ENCODE measurements at places on chromosomes 11 and 22.

DNA sequence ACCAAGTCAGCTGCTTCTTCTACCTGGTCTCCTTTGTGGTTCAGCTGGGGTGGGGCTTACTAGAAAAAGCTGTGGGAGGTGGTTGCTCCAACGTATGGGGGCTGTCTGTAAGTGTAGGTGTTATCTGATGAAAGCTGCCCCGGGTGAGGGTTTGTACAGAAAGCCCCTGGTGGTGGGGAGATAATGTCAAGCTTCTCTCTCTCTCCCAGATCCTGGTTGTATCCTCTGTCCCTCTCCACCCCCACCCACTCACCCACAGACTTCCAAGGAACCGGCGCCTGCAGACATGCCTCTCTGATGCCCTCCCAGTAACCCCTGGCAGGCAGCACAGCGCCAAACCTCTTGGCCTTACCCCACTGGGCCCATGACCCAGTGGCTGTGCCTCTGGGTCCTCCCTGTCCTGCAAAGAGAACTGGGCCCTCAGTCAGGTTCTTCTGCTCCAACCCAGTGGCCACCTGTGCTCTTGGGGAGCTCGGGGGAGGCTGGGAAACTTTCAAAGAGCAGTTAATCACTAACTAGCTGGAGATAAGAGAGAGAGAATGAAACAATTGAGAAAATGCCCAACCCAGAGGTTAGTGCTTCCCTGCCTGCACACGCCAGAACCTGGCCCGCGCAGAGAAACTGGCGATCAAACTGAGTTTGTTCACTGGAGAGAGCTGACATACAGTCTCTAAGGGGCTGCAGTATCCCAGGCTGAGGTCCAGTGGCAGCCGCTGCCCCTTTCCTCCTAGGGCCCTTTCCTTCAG is 20.4 kb upstream of the EHF start:
- DNase-seq: no peak

DNA sequence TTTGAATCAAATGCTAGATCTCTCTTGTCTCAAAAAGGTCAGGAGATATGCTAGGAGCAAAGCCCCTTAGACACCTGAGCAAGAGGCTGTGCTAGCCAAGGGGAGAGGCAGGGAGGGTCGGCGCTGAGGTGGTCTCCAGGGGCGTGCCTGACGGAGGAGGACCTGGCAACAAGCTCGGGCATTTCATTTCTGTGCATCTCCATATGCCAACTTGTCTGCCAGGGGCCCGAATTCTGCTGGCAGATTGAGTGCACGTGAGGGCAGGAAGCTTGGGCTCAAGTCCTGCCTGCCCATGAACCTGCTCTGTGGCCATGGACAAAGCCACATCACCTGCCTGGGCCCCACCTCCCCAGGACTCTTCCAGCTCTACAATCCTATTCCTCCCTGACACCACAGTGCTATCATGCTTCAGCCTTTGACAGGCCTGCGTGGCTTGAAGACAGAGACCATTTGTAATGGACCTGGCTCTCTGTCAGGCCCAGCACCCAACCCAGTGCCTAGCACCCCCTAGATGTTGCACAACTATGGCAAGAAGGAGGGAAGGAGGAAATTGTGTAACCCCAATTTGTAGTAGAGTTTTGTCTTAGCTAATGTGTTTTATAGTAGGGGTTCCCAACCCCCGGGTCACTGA is 16.3 kb upstream of the VSIG10L2 start:
- DNase-seq: no peak

GRCh38 chr11:30326114-30326778 is 3.3 kb downstream of the ARL14EP start:
- DNase-seq: no peak

DNA sequence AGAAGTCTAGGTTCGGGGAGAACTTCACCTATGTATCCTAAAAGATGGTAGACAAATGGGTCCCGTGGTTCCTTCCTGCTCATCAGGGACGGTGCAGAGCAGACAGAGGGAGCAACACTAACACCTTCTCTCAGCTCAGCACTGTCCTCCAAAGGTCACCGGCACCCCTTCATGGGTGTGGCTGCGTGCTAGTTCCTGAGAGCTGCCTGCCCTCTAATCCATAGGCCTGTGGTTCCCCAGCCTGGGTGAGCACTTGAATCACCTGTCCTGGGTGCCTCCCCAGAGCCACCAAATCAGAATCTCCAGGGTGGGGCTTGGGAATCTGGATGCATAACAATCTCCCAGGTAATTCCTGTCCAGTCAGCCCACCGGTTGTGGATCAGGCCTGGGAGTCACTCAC is 113.9 kb upstream of the TMEM45B start:
- no peak for DNase-seq

DNA sequence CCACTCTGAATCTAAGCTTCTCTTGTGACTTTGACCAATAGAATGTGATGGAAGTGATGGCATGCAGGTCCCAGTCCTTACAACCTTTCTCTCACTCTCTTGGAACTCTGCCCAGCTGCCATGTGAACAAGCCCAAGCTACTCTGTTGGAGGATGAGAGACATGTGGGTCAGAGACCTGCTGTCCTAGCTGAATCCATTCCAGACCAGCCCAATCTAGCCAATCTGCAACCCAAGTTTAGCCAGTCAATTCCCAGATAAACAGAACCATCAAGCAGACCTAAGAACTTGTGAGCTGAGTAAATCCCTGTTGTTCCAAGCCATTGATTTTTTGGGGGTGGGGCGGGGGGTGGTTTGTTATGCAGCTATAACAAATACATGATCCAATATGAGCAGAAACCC is 69.2 kb upstream of the GRK3 start:
- no peak for DNase-seq

GRCh38 chr11:111983187-111983986 is 41.8 kb upstream of the DLAT start:
- no peak for DNase-seq

DNA sequence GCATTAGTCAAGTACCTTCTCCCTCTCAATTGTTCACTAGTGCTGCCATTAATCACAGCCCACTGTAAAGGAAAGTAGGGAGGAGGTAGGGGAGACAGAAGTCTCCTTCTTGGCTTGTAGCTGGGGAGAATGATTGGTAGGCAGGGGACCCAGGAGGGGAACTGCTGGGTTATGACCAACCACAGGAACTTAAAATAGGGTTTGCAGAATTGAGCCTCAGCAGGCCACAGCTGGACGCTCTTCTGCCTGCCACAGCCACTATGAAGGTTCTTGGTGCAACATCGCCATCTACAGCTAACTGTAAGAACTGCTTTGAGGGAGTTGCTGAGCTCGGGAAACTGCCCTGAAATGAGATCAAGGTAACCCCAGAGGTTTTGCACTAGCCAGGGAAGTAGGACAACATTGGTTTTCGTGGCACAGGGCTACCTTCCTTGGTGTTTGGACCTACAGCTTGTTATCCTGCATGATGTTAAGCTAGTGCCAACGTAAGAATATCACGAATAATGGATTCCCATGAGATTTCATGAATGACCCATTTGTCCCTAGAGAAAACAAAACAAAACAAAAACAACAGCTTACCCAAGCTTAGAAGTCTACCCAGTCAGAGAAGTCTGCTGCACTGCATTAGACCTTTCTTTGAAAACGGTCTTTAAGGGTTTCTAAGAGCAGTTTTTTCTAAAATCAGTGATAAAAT is 787.1 kb upstream of the API5 start:
- DNase-seq: peak; percentile 12
